ENCODE measurements at places on chromosomes 3 and 15.

- peak; percentile 24 for DNase-seq
Observed at GRCh38 chr3:130014526-130014925, 40.0 kb downstream of the TRH start.

- DNase-seq, result no peak
Observed at GRCh38 chr3:64176461-64176996, 48.7 kb downstream of the PRICKLE2 start.

DNA sequence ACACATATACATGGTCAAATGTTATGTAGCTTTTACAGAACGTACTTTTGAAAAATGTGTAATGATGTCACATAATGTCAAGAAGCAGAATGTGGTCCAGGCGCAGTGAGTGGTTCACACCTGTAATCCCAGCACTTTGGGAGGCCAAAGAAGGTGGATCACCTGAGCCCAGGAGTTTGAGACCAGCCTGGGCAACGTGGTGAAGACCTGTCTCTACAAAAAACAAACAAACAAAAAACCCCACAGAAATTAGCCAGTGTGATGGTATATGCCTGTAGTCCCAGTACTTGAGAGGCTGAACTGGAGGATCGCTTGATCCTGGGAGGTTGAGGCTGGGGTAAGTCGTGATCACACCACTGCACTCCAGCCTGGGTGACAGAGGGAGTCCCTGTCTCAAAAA, 15.9 kb upstream of the GLCE start:
- no peak for DNase-seq

DNA sequence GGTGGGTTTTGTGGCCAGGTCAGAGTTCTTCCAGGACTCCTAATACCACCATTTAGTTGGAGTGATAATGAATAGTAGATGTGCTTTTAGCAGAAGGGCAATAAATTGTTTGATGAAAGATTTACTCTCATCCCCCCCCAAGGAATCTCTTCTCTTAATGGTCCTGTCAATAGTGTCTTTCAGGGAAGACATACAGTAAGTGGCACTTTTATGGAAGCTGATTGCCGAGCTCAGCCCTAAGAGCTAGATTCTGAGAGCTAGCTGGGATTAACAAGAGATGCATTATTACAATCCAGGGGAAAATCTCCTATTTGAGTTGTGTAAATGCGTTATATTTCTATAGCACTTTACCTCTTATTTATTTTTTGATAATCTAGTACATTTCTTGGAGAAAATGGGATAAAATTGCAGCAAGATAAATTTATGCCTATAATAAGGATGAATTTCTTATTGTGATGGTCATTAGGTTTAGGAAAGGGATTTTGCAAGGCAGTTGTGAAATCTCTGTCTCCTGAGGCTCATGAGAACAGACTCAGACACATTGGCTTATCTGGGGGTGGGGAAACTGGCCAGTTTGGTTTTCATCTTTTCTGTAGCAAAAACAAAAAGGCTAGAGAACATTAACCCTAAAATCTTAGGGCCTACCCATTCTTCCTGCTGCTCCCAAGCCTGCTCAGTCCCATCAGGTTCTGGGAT, 41.6 kb upstream of the CLSTN2 start:
- DNase-seq, result no peak

- DNase-seq, result no peak
Observed at GRCh38 chr15:69468241-69469121, 15.9 kb downstream of the RPLP1 start.

DNA sequence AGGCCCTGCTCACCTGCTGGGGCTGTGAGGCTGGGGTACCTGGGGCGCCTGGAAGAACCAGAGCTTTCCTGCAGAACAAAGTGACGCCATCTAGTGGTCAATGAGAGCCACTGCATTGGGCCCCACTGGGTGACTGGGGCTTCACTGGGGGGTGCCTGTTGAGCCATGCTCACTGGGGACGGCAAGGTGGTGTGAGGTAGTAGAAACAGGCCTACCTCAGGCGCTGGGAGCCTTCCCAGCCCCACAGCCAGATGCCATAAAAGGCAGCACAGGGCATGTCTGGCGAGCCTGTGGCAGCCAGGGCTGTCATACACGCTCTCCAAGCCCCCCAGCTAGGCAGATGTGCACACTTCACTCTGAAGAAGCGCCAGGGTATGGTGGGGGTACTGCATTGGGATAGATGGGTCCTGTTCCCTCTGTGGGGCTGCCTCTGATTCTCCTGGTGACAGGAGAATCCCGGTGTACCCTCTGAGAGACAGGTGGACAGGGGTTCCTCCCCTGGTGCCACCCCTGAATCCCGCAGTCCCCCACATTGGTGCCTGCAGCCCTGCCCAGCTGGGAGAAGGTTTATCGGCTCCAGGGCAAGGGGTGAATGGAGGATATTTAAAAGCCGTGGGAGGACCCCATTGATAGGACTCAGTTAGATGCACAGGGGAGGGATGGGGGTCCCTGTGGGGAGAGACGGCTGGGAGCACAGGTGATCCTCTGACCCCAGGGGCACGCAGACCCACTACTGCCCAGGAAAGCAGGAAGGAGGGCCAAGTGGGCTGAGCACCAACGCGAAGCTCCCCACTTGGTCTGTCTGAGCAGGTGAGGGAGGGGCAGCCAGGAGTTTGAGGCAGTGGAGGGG, 178.8 kb downstream of the NSMCE3 start:
- DNase-seq, result no peak

DNA sequence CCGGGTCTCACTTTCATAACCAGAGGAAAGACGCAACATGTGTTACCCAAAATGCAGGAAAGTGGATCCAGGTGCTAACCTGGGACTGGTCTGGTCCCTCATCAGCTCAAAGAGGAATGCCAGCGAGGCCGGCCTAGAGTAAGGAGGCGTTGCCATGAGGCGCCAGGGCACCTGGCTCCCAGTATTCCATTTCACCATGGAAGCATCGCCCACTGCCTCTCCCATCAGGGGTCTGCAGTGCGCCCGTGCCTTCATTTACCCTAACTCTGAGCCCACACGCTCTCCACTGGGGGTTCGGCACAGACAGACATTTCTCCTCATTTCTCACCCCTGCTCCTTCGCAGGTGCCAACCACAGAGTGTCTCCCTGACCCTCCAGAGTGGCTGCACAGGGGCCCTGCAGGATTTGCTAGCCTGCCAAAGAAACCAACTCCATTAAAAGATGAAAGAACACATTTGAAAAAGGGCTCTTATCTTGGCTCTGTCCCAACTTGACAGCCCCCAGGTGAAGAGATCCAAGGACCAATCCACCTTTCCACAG, 61.5 kb downstream of the ABTB1 start:
- no peak for DNase-seq

DNA sequence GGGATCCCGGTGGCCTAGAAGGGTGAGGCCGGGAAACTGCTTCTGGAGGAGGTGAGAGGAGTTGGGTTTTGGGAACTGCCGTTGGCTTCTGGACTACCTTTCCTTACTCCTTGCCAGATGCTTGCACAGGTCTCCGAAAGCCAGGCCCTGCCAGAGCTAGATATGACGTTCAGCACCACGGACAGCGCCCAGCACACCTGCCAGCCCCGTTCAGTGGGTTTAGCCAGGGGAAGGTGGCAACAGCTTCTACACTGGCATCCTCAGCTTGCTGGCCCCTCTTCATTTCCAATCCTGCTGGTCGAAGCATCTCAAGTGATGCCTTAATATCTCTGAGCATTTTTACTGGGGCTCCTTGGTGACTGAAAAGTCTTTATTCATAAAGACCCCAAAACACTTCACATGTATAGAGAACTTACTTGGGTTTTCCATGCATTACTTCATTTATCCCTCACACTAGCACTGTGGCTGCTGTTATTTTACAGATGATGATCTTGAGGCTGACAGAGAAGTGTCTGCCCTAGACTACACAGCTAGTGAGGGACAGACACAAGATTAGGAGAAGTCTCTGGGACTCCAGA, 21.9 kb downstream of the HCN4 start:
- DNase-seq, result no peak

- no peak for DNase-seq
Observed at GRCh38 chr15:77358545-77359240, 61.2 kb downstream of the PEAK1 start.

GRCh38 chr3:59450946-59451763, 401.3 kb upstream of the CFAP20DC start:
- no peak for DNase-seq

DNA sequence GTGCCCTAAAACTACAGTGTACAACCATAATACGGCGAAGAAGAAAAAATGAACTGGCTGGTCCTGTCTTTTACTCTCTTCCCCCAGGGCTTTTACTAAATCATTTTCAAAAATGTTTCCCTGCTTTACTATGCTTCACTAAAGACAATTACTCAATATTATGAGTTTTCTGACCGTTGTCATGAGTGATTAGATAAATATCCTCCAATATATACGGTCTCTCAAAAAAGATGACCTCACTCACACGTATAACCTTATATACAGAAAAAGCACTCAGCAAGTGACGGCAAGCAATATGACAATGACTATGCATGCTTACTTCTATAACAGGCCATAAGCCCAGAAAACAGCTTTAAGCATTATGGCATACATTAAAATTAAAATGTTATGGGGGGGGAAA, 60.5 kb downstream of the TBL1XR1 start:
- no peak for DNase-seq

- DNase-seq, result no peak
Observed at GRCh38 chr15:88142121-88142520, 114.4 kb downstream of the NTRK3 start.

DNA sequence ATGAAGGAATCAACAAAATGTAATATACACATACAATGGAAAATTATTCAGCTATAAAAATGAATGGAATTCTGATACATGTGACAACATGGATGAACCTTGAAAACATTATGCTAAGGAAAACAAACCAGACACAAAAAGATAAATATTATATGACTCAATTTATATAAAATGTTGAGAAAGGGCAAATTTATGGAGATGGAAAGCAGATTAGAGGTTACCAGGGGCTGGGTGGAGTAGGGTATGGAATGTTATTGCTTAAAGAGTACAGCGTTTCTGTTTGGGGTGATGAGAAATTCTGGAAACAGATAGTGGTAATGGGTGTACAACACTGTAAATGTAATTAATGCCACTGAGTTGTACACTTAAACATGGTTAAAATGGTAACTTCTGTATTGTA, 50.9 kb downstream of the EMC4 start:
- DNase-seq, result no peak

GRCh38 chr3:54817628-54818027, 110.2 kb downstream of the LRTM1 start:
- DNase-seq, result peak; percentile 78

DNA sequence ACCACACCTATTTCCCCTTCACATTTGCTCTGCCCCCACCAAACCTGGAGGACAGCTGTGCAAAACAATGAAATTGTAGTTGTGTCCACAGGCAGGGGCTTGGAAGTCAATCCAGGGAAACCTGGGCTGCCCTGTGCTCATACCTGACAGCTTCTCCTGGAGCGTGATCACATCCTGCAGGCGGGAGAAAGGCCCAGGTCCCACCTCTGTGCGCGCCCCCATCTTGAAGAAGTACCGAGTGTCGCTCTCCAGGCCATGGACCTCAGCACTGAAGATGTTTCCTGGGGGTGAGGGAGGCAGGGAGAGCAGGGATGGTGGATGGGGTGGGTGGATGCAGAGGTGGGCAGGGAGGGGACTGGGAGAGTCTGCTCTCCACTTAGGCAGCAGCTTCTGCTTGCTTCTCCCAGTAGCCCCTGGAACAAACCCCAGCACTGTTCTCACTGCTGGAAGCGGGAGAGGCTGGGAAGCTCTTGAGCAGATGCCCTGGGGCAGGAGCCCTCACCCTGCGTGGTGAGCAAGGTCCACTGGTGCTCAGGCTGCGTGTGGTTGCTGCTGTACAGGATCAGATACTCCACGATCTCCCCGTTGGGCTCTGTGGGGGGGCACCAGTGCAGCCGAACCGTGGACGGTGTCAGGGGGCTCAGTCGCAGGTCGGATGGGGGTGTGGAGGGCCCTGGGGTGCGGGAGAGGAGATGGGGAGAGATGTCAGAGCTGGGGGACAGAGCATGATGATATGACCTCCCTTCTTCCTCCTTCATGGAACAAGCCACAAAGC, 10.7 kb upstream of the IGDCC3 start:
- no peak for DNase-seq

DNA sequence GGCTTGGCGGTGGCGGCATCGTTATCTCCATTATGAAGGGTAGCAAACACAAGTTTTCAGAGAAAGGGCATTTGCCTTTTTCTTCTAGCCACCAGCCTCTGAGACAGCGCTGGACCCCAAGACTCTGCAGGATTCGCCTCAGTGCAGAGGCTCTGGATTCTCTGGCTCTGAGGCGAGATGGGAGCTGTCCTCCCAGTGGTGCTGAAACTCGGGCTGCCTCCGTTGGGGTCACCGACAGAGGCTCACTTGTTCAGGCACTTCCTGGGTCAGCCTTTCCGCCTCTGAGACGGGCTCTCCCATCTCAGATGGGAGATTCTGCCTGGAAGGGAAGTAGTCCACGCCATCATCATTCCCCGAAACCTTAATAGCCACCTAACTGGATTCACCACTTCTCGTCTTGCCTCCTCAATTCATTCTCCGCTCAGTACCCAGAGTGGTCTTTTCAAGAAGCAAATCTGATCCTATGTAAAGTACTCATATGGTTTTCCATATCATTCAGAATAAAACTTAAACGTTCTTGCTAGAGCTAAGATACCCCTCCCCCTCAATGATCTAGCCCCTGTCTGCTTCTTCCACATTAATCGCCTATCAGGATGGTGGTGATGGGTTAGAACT, 76.9 kb downstream of the RHCG start:
- DNase-seq, result no peak

DNA sequence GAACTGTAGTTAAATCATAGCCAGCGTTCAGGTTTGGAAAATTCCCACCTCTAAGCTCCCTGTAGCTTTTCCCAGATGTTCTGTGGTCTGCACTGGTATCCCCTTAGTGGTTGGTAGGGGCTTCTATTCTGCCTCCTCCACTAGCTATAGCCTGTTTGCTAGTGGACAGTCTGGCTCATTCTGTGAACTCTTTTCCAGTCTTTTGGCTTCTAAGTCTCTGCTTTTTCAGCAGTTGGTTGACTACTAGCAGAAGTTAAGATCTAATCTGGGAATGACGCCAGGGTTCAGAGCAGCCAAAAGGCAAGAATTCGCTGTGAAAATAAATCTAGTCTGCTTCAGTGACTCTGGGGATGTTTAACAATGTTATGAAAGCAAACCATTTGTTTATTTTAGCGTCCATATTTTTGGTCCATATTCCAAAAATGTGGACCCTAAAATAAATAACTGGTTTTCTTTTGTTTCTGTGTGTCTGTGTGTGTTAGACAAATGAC, 73.7 kb upstream of the WDR72 start:
- no peak for DNase-seq

DNA sequence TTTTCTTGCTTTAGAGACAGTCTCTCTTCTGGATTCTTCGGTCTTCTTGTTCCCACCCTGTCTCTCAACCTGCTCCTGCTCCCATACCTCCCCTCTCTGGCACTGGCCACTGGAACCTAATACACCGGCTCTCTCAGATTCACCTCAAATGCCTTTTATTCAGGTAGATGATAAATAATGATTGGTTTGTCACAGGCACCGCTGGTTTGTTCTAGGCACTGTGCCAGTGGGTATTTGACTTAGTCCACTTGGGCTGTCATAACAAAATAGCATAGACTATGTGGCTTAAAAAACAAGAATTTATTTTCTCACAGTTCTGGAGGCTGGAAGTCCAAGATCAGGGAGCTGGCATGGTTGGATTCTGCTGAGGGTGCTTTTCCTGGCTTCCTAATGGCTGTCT, 278.2 kb upstream of the STT3B start:
- no peak for DNase-seq
